Hematopoietic multipotent progenitor cell treated with erythropoietin and hydrocortisone succinate and interleukin-3 and kit ligand, for 6 days (in vitro differentiated cells): ENCODE measurements at places on chromosomes 2 and 18.

DNA sequence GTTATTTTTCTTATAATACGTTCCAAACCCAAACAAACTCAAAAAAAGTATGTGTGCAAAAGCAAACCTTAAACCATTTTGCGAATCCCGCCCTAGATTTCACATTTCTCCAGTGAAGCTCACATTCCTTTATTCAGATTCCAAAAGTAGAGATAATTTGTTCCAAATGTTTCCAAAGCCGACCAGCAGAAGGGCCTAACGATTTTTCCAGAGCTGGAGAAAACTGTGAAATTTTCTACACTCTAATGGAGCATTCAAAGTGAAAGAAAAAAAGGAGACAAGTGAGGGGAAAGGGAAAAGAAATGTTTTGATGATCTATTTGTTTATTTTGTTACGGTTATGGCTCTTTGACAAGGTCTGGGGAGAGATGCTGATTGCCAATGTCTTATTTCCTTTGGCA, 286.5 kb upstream of the SLC14A2 start:
- no peak for DNase-seq

DNA sequence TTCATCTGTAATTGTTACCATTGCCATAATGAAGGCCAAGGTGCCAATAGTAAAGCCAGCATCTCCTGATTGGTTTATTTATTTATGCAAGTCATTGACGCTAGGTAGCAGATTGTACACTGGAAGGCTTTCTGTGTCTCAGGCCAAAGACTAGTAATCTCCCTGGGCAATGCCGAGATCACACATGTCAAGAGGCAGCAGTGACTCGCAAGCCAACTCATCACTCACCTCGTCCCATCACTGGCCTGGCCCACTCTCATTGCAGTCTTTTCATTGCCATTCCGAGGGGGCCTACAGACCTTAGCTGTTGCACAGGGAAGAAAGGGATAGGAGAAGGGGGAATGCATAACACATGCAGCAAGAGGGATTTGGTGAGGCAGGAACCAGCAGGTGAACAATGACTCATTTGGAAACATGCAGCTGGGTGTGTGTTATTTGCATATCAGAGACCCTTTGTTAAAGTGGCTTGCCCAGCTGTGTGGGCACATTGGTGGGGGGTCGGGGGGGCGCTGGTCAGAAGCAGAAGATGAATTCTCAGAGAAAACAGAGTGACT, 448.7 kb upstream of the HNRNPA3 start:
- DNase-seq: no peak

- no peak for DNase-seq
Observed at GRCh38 chr2:15298770-15299169, 262.4 kb downstream of the NBAS start.

DNA sequence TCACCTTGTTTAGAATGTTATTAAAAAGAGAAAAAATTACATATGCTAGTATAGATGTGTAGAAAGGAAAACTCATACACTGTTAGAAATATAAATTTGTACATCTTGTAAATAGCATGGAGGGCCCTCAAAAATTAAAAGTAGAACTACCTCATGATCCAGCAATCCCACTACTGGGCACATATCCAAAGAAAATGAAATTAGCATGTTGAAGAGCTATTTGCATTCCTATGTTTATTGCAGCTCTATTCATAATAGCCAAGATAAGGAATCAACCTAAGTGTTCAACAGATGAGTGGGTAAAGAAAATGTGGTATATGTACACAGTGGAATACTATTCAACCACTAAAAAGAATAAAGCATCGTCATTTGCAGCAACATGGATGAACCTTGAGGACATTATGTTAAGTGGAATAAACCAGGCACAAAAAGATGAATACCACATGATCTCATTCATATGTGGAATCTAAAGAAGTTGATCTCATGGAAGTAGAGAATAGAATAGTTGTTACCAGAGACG, 251.5 kb upstream of the THUMPD2 start:
- DNase-seq: no peak

DNA sequence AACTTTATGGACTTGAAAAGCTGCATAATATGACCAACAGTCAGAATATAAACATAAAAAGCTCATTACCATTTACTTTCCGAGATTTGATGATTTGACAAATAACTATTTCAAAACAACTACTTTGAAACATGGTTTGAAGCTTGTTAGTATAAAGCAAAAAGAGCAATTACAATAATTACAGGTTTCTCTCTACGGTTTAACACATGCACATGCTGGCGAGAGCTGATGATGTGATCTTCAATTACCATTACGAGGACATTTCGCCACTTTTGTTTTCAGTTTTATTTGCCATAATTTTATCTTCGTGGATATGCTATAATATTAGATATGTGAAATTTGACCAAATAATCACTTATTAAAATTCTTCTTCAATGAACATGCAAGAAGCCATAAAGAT, 270.1 kb downstream of the TCF4 start:
- DNase-seq: no peak

GRCh38 chr18:63140038-63140450, 179.5 kb downstream of the BCL2 start:
- DNase-seq: no peak

DNA sequence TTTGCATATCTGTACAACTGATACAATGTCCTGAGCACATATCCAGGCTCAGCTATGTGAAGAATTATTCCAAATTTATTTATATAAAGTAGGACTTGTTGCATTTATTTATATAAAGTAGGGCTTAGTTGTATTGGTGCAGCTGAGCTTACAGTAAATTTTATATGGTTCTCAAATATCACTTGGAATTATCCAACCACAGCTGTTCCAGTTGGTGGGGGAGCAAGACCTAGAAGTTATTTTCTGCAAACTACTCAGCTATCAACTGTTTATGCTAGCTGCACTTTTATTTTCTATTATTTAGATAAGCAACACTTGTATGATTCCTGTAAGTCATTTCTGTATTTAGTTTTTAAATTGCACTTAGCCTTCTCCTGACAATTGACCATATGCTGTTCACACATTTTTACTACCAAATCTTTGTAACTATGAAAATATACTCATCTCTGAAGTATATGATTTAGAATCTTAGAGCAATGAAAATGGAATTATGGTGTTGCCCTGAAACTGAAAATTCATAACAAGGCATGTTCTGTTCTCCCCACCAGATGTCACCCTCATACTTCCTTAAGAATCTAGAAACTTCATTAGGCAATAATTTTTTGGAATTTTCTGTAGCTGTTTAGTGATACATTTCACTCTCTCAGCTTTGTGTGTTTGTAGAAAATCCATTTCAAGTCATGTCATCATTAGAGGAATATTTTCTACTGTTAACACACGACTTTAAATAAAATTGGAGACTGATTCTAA, 157.0 kb upstream of the CBLN2 start:
- DNase-seq: peak; percentile 18

- no peak for DNase-seq
Observed at GRCh38 chr2:233470011-233470687, 96.4 kb downstream of the USP40 start.

DNA sequence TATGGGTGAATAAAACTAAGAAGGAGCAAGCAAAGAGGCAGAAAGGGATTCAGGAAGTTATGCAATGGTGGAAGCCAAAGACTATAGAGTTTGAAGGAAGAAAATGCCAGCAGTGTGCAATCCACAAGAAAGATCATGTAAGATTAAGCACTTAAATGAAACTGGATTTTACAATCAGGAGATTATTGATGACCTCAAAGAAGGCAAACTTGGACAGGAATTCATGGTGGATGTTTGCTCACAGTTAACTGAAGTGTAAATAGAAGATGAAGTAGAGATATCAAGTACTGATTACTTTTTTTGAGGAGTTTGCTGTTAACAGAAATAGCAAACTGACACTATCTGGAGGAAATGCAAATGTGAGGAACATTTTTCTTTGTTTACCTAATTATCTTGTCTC, 308.9 kb downstream of the RND3 start:
- DNase-seq: no peak

DNA sequence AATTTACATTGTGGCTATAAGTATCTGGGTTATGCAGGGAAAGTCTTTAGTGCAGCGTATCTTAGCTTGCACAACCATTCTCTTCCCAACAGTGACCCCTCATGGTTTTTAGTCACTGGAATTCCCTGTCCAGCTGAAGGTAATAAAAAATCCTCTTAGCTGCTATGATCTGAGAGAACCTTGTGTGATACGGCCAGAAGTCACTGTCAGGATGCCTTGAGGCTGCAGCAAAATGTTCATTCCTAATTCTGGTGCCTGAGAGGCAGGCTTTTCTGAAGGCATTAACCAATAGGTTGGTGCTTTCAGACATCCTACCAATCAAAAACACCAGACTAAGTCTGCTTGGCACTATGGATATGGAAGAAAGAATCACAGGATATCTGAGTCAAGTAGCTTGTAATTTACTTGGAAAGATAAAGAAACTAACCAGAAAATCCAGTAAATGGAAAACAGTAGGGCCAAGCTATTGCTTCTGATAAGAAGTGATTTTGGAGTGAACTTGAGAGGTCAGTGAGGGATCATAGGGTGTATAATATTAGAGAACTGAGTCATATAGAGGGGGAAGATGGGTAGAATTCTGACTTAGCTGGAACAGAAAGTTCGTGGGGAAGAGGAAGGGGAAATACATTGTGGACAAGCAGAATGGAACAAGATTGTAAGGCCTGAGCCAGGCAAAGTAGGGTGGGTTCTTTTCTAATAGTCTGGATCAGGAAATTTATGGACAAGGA, 89.0 kb upstream of the SLC14A2 start:
- no peak for DNase-seq

DNA sequence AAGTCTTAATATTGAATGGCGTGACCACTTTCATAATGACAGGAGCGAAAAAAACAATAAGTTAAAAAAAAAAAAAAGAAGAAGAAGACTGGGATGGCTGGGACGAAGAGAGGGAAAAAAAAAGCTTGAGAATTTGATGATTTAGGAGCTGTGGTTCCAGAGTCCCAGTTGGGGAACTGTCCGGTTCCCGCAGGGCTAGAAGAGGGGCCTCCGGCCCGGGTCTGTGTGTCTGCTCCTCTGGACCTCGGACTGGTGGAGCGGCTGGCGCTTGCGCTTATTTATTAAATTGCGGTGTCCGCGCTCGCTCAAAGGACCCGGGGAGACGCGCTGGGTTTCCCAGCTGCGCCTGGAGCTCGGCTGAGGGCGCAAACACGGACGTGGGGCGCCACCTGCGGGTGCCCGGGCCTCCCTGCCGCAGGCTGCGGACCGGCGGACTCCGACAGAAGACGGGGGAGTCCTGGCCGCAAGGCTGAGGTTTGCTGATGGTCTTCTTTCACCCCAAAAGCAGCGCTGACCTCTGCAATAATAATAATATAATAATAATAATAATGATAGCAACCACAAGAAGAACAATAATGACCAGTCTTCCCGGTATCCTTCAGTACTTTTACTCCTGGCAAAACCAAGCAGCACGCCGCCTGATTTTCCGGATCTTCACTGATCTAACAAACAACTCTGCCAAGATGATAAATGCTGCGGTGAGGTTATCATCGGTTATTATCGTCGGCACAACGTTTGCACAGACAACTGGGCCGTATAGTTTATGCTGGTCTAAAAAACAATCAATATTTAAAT, at the start of gene CBLN2:
Gene CBLN2 (minus strand): TSS at position 251 of the 795 bp plus-strand sequence. CDS start 2,182 bp downstream, outside the sequence.
- peak; percentile 71 for DNase-seq

DNA sequence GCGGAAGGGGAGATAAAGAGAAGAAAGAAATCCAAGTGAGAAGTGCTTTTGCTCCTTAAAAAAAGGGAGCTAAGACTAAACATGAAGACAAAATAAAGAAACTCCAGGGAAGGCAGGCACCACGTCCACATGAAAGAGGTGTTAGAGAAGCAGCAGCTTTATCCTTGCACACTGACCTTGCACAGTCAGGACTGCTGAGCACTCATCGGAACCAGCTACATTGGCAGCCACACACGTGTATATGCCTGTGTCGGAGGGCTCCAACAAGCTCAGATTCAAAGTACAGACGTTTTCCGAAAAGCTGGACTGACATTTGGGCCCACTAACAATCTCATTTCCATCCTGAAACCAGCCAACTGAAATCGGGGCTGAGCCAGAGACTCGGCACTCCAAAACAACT, 88.2 kb downstream of the TTN start:
- no peak for DNase-seq

DNA sequence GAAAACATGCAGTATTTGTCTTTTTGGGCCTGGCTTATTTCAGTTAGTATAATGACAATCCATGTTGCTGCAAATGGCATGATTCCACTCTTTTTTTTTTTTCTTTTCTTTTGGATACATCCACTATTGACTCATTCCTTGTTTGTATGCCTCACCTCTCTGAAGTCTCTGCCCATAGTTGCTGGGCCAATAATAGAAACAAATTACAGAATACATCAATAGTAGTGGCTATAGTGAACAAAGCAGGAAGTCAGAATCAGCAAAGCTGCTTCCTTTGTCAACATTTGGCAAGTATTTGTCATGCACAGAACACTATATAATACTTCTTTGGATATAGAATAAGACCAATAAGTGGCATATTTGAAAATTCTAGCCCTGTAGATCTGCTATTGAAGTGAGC, 609.7 kb downstream of the STK39 start:
- no peak for DNase-seq

DNA sequence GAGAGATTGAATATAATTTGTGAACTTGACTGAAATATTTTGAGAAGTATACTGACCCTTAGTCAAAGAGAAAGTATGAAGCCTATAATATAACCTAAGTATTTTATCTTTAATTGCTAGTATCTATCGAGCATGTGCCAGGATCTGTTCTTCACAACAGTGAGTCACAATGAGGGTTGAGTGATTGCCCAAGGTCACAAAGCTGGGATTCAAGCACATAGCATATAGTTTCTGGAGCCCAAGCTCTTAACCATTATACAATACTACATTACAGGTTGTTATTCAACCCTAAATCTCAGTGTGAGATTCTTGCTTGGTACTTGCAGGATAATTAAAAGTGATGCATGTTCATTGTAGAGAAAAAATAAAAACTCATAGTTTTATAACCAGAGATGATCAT, 97.2 kb downstream of the RAB3GAP1 start:
- DNase-seq: no peak

DNA sequence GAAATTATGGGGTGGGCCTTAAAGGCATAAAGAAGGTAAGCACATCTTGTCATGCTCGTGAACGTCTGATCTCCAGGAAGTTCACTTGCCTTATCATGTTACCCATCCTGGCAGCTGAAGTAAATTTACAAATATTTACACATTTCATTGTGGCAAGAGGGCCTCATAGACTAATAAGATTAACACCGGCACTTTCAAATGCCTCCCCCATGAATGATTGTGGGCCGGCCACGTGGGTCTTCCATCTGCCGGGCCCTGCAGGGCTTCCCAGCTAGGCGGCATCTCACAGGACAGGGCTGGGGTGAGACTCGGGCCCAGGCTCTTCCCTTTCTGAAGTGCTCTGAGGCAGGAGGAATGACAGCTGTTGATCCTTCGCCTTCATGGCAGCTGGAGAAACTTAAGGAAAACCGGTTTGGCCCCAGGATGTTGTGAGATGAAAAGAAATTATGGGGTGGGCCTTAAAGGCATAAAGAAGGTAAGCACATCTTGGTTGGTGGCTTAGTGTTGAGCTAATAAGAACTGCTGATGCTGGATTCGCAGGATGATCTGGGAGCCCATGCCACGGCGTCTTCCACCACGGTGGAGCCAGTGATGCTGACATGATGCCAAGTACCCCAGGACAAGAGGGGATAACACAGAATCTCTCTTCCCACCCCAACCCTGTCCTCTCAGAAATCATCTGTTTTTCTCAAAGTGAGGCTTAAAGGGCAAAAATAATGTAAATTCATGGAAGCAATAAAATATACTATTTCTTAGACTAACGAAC, 176.3 kb downstream of the SEPTIN10 start:
- no peak for DNase-seq

- no peak for DNase-seq
Observed at GRCh38 chr2:190812506-190813294, 67.9 kb upstream of the GLS start.
